ENCODE measurements at places on chromosomes 11 and 22. TPM values are rescaled to one million over a fixed set of nuclear protein-coding genes. Genes with fewer than 3 reads are reported as not detected.

LPXN gene
- total RNA-seq, result 11.4 TPM

OR4A16 gene
- total RNA-seq, result not detected

CRELD2 gene
- 15.5 TPM for total RNA-seq

PRR33 gene
- total RNA-seq, result not detected

WNT7B gene
- not detected for total RNA-seq

DNA sequence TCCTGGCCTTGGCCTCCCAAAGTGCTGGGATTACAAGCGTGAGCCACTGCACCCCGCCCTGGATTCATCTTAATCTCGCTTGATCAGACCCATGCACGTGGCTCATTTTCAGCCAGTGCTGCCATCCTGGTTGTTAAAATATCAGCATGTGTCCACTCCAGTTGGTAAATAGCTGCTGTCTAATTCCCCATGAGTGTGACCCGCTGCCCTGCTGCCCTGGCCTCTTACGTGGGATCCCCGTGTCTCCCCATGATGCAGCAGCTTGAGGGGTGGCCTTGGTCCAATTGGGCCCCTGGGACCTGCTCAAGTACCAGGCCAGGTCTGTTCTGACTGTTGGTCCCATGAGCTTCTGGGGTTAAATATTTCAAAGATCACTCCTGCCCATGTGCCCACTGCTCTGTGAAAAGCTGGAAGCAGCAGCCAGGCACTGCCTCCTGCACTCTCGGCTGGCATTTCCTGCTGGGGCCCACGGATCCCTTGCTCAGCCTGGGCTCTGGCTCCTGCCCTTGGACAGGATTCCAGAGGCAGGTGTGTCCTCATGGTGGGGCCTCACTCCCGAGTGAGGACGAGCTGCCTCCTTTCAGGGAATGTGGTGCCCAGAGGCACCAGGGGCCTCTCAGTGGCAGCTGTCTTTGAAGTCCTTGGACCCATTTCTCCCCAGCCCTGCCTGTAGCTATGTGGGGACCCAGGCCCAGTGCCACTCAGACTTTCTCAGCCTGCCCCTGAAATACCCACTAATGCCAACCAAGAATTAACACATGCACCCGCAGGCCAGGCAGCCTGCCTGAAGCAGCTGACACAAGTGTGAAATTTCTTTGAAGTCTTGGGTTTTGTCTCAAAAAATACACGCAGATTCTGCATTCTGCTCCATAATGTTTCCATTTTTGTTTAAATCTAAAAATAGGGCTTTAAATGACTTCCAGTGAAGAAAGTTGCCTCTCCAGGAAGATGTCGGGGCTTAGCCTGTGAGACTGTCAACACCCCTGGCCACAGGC lies 38.1 kb upstream of the PRDM11 start:
- DNase-seq, result no peak
- H3K27ac ChIP-seq, result no peak overlapping the region
- no peak overlapping the region for H3K4me3 ChIP-seq
- H3K27me3 ChIP-seq, result no peaks in the 10 kb centered on the region

DNA sequence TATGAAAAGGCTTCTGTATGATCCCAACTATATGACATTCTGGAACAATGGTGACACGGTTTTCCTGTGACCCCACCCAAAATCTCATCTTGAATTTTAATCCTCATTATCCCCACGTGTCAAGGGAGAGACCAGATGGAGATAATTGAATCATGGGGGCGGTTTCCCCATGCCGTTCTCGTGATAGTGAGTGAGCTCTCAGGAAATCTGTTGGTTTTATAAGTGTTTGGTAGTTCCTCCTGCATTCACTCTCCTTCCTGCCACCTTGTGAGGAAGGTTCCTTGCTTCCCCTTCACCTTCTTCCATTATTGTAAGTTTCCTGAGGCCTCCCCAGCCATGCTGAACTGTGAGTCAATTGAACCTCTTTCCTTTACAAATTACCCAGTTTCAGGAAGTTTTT lies 53.1 kb upstream of the TSPAN18 start:
- no peaks in the 10 kb centered on the region for H3K36me3 ChIP-seq
- H3K27ac ChIP-seq, result no peak overlapping the region
- no peak overlapping the region for H3K4me3 ChIP-seq

DNA sequence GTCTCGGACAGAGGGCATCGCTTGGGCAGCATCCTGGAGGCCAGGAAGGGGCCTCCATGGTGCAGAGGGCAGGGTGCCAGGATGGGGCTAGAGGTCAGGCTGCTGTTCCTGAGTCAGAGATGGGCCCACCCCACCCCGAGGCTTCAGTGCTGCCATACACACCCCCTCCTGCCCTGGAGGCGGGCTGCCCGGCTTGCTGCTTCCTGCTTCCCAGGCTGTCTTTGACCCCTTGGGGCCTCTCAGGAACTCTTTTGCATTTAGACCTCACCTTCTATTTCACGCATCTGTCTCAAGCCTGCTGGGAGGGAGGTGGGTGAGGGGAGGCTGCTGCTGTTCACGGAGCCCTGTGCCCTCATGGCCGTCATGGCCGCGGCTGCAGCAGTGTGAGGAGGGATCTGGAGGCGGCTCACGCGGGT lies 6.6 kb upstream of the GRAMD4 start:
- peaks cover 30% of the 10 kb centered on the region for H3K4me1 ChIP-seq
- H3K4me3 ChIP-seq, result no peak overlapping the region
- H3K27me3 ChIP-seq, result no peaks in the 10 kb centered on the region
- no peak overlapping the region for H3K27ac ChIP-seq

- H3K4me1 ChIP-seq, result no peaks in the 10 kb centered on the region
- DNase-seq, result no peak
- H3K4me3 ChIP-seq, result no peak overlapping the region
- H3K36me3 ChIP-seq, result peaks cover 46% of the 10 kb centered on the region
- H3K27ac ChIP-seq, result no peak overlapping the region
Measured at GRCh38 chr22:20810645-20811044, 36.7 kb downstream of the SERPIND1 start.

DNA sequence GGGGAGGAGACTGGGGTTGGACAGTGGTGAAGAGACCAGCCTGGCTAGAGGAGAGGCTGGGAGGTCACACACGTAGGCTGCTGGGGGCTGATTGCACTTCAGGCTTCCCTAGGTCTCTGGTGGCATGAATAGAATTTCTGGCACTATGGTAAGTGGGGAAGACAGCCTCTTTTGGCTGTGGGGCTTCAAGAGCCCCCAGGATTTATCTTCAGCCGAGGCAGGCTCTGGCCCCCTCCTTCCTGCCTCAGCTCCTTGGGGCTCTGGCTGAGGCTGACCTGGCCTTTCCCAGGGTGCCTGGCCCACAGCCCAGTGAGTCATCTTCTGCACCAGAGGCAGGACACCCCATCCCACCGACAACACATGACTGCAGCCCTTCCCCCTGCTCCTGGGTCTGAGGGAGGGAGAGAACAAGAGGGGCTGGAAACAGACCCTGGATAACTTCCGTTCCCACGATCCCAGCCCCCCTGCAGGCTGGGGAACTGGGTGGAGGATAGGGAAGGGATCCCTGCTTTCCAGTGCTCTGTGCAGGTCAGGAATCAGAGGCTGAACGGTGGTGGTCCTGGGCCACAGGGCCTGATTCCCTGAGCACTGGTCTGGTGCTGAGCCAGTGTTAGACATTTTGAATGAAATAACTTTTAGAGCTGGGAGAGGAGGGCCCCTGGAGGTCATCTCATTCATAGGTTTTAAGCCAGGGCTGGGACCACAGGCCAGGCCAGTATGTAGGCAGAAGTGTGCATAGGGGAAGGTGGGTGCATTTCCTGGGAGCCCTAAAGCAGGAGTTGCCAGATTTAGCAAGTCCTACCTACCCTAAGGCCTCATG lies 26.5 kb downstream of the ARHGEF17 start:
- DNase-seq, result peak; percentile 97
- H3K4me1 ChIP-seq, result peaks cover 81% of the 10 kb centered on the region
- H3K4me3 ChIP-seq, result no peak overlapping the region

DNA sequence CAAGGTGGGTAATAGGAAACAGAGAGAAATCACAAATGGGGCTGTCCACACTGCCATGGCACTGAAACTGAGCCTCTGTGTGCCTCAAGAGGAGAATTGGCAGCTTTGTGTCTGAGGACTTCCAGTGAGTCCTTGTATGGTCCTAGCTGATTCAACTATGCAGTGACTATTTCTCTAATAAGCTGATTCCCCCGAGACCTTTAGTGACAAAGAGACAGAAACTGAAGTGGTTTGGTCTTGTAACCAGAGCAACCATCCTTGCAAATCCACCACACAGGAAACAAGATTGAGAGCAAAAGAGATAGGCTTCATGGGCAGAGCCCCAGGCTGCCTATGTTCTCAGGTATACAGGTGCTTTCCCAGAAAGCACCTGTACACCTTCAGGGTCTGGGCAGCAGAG lies 1038.5 kb downstream of the NTM start:
- DNase-seq, result no peak
- H3K36me3 ChIP-seq, result no peaks in the 10 kb centered on the region
- H3K4me3 ChIP-seq, result no peak overlapping the region
- H3K4me1 ChIP-seq, result no peaks in the 10 kb centered on the region

DNA sequence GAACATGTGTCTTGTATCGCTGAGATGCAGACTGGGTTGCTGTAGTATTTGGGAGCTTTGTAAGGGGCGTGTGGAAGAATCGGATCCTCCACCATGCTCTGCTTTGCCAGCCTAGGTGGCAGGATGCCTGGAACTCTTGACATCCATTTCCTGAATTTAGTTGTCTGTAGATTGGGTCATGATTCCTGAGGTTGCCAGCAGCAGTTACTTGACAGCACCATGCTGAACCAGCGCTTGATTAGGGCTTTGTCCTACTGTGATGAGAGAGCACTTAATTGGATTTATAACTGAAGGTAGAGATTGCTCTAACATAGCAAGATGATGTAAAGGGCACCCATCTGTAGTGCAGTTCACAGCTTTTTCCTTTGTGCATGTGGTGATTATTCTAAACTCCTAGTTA lies 75.6 kb upstream of the HORMAD2 start:
- no peak for DNase-seq
- no peaks in the 10 kb centered on the region for H3K27me3 ChIP-seq
- H3K4me3 ChIP-seq, result no peak overlapping the region
- H3K4me1 ChIP-seq, result no peaks in the 10 kb centered on the region
- H3K27ac ChIP-seq, result no peak overlapping the region

GRCh38 chr11:57467508-57468157 lies 7.3 kb downstream of the RTN4RL2 start:
- no peak for DNase-seq
- H3K27me3 ChIP-seq, result no peaks in the 10 kb centered on the region
- H3K36me3 ChIP-seq, result no peaks in the 10 kb centered on the region
- no peak overlapping the region for H3K27ac ChIP-seq

DNA sequence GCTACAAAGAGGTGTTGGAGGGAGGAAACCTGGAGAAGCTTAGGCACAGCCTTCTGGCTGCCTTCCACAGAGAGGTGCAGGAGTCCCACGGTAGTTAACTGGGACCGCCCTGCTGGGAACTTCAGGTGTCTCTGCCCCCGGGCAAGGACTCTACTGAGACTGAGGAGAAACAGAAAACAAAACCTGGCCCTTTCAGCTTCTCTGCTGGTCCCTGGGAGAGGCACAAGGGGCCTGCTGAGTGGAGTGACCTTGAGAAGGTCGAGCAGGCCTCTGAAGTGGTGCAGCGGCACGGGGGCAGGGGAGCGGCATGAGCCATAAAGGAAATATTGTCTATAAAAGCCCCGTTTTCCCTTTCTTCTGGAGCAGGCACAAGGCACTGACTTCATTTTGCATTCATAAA lies 38.9 kb downstream of the NTM start:
- no peak overlapping the region for H3K27ac ChIP-seq
- no peak for DNase-seq
- H3K36me3 ChIP-seq, result no peaks in the 10 kb centered on the region
- no peak overlapping the region for H3K4me3 ChIP-seq

- no peaks in the 10 kb centered on the region for H3K4me1 ChIP-seq
- no peak overlapping the region for H3K4me3 ChIP-seq
- no peaks in the 10 kb centered on the region for H3K36me3 ChIP-seq
- no peak overlapping the region for H3K27ac ChIP-seq
Measured at GRCh38 chr22:22474733-22475132, 33.8 kb downstream of the ZNF280B start.

- peaks cover 55% of the 10 kb centered on the region for H3K4me1 ChIP-seq
- H3K27me3 ChIP-seq, result no peaks in the 10 kb centered on the region
- no peak overlapping the region for H3K4me3 ChIP-seq
- H3K36me3 ChIP-seq, result no peaks in the 10 kb centered on the region
Measured at GRCh38 chr11:2987881-2988861, 4.0 kb downstream of the NAP1L4 start.

DNA sequence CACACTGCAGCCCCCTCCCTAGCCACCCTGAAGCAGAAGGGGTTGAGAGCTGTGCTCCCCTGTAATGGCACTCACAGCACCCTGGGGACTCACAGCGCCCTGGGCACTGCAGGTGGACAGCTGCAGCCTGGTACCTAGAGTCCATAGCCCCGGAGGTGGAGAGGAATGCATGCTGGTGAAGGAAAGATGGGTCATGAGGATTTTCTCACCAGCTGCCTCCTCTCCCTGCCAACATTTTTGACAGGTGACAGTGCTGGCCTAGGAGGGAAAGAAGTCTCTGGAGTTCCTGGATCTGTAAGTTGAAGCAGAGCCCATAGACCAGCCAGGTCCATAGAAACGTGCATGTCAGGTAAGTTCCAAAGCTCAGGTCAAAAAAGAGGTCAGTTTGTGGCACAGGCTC lies 330.5 kb downstream of the TENM4 start:
- H3K27me3 ChIP-seq, result no peaks in the 10 kb centered on the region
- no peaks in the 10 kb centered on the region for H3K4me1 ChIP-seq
- no peak overlapping the region for H3K4me3 ChIP-seq

DNA sequence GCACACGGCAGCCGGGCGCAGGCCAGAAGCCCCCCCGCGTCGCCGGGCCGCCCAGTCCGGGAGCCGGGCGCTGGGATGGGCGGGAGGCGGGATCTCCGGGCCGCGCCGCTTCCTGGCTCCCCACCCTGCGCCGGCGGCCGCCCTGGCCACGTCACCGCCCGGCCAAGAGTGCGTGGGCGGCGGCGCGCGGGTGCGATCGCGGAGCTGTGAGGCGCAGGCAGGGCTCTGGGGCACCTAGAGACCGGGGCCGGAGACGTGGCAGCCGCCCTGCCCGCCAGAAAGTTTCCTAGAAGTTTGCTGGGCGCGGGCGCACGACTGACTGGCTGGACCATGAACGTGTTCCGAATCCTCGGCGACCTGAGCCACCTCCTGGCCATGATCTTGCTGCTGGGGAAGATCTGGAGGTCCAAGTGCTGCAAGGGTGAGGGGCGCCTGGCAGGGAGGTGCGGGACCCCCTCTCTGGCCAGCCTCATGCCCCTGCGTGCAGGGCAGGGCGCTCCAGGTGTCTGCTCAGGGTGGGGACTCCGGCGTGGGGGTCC lies at the start of gene KDELR3:
TSS of gene KDELR3 (plus strand) at position 193 of the 539 bp plus-strand sequence. CDS start at position 331, 138 bp downstream.
- H3K27me3 ChIP-seq, result no peaks in the 10 kb centered on the region
- peak within 1 kb of the TSS; percentile 53 for H3K4me3 ChIP-seq
- no peaks in the 10 kb centered on the region for H3K36me3 ChIP-seq
- H3K27ac ChIP-seq, result peak within 1 kb of the TSS; percentile 58

GRCh38 chr11:1837171-1838076 lies 1.4 kb upstream of the TNNI2 start:
- DNase-seq, result peak; percentile 82
- H3K36me3 ChIP-seq, result no peaks in the 10 kb centered on the region
- peaks cover 12% of the 10 kb centered on the region for H3K4me1 ChIP-seq
- no peak overlapping the region for H3K4me3 ChIP-seq
- H3K27me3 ChIP-seq, result no peaks in the 10 kb centered on the region
